ENCODE measurements at places on chromosomes 6 and 20. TPM values are rescaled to one million over a fixed set of nuclear protein-coding genes. Genes with fewer than 3 reads are reported as not detected.

The DST gene
- 49.8 TPM for total RNA-seq

The MAS1 gene
- not detected for total RNA-seq

The ZSCAN9 gene
- total RNA-seq, result 6.8 TPM

The SHLD1 gene
- 6.8 TPM for total RNA-seq

The TBCC gene
- total RNA-seq, result 18.4 TPM

The SAMD10 gene
- 0.05 TPM for total RNA-seq

The SOX18 gene
- total RNA-seq, result 2.9 TPM

The GNRH2 gene
- 0.22 TPM for total RNA-seq

The SLC25A27 gene
- 0.12 TPM for total RNA-seq

The OXT gene
- not detected for total RNA-seq

The SAMD3 gene
- not detected for total RNA-seq

The UBD gene
- 0.41 TPM for total RNA-seq

The CST4 gene
- not detected for total RNA-seq

The OVOL2 gene
- total RNA-seq, result 0.35 TPM

The LPA gene
- 0.10 TPM for total RNA-seq

The CCN6 gene
- total RNA-seq, result not detected

The IL20RA gene
- total RNA-seq, result not detected

The SLC2A10 gene
- total RNA-seq, result not detected

The ELOVL2 gene
- total RNA-seq, result 6.5 TPM

The OPRM1 gene
- total RNA-seq, result not detected

The LY6G5C gene
- total RNA-seq, result 1.7 TPM

The HSP90AB1 gene
- 1,092 TPM for total RNA-seq

The SCRT2 gene
- not detected for total RNA-seq

The RSPH3 gene
- 5.5 TPM for total RNA-seq

The GGTLC1 gene
- total RNA-seq, result not detected

The PLAGL2 gene
- total RNA-seq, result 18.0 TPM

Data from A549 treated with AZD2906 at 1 μM for 4 hours (cell line).